ENCODE measurements at places on chromosomes 4 and X. TPM values are rescaled to one million over a fixed set of nuclear protein-coding genes. Genes with fewer than 3 reads are reported as not detected.

DNA sequence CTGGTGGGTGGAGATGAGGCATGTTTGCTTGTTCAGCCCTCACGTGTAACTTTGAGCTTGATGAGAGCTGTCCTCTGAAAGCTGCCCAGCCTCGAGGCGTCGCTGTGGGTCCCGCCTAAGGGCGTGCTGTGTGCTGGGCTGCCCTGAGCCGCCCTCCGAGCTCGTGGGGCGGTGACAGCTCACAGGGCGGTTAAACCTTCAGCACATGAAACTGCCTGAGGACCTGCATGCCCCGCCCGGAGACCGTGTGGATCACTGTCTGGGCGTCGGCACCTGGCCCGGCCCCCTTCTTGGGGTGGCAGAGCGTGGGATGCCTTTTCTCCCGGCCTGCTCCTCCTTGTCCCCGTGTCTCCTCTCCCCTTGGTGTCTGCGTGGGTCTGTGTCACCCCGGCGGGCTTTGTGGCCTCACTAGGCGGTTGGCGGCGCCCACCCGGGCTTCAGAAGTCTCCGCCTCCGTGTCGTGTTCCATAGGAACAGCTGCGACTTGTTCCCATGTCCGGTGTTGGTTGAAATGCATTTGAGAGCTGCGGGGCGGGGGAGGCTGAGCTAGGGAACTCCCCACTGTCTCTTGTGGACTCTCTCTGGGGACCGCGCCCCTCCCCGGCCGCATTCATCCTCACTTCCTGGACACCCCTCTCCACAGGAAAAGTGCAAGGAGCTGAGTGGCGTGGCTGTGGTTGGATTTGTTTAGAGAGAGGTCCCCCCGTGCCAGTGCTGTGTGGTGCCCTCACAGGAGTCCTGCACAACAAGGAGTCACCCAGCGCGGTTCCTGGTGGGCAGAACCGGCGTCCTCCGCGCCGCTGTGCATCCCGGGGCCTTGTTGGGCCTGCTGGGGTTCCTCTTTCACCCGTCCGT is 6.8 kb downstream of the AKAP17A start:
- DNase-seq, result no peak
- no peak overlapping the region for H3K27ac ChIP-seq
- H3K4me3 ChIP-seq, result no peak overlapping the region

GRCh38 chrX:103399744-103400143 is 23.4 kb downstream of the BEX3 start:
- no peak for DNase-seq
- no peaks in the 10 kb centered on the region for H3K36me3 ChIP-seq
- H3K4me3 ChIP-seq, result no peak overlapping the region
- H3K27me3 ChIP-seq, result no peaks in the 10 kb centered on the region
- no peak overlapping the region for H3K27ac ChIP-seq
- H3K4me1 ChIP-seq, result peaks cover 8% of the 10 kb centered on the region

Gene GPRASP1
- 0.62 TPM for total RNA-seq

Gene BANK1
- 0.16 TPM for total RNA-seq

Gene GPR34
- not detected for total RNA-seq

Gene BEX5
- 1.9 TPM for total RNA-seq

All from activated T-helper 2 cell treated with anti-CD3 and anti-CD28 coated beads, Interferon-gamma antibody, Interleukin-2, Interleukin-4, amounts not matched to agents 10 μg/mL and 5 μg/mL and 100 μg/mL, durations not matched to agents 14 hours and 24 hours and 36 hours (primary cell).